Right atrium auricular region (tissue), 2 donors: ENCODE measurements at places on chromosomes 5 and 9.

DNA sequence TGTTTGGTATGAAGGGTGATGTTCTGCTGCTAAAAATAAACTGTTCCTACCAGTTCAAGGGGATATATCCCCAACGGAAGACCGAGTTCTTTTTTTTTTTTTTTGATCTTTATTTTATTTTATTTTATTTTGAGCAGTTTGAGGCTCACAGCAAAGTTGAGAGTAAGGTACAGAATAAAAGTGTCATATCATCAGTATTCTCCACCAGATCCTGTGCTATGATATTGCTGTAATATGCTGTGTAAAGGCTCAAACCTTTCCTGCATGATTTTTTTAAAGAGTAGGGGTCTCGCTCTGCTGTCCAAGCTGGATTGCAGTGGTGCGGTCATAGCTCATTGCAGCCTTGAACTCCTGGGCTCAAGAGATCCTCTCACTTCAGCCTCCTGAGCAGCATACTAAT is 34.8 kb upstream of the DHFR start:
- no peak for DNase-seq

- no peak for DNase-seq
Observed at GRCh38 chr5:154727361-154727760, 27.8 kb upstream of the LARP1 start.

DNA sequence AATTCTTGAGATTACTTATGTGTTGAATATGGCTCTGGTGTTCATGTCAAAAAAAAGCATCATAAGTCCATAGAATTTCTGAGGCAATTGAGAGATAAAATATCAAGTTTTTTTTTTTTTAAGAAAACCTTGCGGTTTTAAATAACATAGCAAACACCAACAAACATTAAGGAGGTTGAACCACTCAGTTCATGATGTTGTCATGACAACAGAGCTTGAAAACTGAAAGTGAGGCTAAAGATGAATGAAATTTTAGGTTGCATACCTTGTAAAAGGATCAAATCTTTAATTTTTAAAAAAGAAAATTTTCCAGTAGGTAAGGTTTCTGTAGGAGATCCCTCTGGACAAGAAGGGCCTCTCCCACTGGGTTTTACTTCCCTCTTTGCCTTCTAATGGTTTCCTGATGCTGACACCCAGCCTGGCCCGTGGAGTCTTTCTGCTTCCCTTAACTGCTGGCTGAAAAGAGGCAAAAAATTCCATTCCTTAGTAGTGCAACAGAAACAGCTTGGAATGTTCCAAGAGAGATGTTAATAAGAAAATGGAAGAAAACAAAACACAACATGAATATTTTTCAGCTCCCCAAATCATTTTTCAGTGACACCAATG is 60.0 kb upstream of the FER start:
- DNase-seq, result no peak

DNA sequence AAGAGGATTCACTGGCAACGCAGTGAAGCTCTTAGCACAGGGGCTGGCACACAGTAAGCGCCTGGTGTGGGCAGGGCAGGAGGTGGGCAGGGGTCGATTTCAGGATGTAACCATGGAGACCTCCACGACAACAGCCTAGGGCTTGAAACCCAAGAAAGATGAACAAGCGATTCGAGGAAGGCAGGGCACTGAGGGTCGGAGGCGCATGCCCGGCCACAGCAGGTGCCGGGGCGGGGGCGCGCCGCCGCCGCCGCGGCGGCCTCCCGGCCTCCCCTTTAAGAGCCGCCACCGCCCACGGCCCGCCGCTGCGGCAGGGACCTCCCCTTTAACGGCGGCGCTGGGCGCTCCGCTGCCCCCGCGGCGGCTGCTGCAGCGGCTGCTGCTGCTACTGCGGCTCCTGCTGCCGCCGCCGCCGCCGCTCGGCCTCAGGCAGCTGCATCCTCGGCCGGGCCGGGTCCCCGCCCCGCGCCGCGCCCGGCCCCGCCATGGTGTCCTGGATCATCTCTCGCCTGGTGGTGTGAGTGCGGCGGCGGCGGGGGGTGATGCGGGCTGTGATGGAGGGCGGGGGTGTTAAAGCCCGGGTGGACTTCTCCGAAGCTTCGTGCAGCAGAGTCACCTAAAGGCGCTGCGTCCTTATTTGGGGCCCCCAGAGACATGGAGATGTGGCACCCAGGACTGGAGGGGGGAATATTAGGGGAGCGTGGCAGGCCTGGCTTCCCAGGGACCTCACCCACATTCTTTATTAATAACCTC is at the start of gene REEP2:
Gene REEP2 (plus strand): TSS at position 334 of the 753 bp plus-strand sequence. CDS start 152 bp downstream, at position 486.
- DNase-seq, result no peak

- DNase-seq, result no peak
Observed at GRCh38 chr5:158701406-158702177, 398.1 kb downstream of the EBF1 start.

- DNase-seq, result no peak
Observed at GRCh38 chr9:18256568-18256967, 217.4 kb upstream of the ADAMTSL1 start.

- DNase-seq, result no peak
Observed at GRCh38 chr9:99594056-99594780, 227.5 kb upstream of the NR4A3 start.

DNA sequence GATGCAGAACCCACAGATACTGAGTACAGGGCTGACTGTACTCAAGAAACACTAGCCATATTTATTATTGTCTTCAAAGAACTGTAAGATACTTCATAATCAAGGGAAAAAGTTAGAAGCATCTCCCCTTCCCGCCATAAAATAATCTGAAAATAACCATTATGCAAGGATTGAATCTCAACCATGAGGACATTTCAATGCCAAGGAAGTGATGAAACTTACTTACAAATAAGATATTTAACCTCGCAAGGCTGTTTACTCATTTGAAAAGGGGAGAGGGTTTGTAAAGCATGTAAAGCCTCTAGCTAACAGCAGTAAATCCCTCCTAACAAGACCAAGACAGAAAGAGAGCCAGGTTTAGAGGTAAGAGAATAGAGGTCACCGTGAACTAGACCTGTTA is 6.3 kb downstream of the MYO10 start:
- no peak for DNase-seq

DNA sequence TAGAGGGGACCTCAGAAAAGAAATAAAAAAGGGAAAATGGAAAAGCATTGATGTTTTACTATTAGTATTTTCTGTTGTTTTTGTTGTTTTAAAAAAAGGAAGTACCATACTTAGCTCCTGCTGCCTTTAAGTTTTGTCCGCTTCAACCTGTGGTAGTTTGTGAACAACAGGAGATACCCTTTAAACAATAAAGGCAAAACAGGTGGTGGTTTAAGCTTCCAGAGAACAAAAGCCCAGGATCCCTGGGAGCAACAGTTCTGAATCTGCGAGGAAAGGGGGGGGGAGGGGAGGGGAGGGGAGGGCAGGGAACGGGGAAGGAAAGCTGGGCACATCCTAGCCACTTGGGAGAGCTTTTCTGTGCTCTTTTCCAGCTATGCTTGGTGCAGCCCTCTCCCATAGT is 2.1 kb upstream of the PSIP1 start:
- no peak for DNase-seq

GRCh38 chr9:109013679-109014607 is 644 bp upstream of the CTNNAL1 start:
- no peak for DNase-seq

DNA sequence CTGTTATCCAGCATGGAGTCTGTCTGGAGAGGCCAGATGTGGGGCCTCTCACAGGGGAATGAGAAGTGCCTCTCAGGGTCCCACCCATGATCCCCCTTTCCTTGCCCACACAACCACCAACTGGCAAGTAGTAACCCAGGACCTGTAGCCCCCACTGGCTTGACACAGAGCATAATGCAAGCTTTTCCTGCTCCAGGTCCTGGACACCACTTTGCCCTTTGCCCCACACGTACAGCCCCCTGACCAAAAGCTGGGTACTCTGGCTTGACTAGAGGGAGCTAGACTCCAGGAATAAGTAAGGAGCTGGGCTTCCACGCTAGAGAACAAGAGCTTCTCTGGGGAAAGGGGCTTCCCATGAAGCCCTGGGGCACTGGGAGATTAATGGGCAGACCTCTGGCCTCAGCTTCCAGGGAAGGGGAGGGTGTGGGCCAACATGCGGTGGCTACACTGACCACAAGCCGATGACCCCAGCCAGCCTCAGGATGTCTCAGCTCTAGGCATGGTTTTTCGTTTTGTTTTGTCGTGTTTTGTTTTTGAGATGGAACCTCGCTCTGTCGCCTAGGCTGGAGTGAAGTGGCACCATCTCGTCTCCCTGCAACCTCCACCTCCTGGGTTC is 109.5 kb downstream of the C9orf50 start:
- no peak for DNase-seq

GRCh38 chr5:175118700-175119309 is 325.2 kb downstream of the DRD1 start:
- no peak for DNase-seq

DNA sequence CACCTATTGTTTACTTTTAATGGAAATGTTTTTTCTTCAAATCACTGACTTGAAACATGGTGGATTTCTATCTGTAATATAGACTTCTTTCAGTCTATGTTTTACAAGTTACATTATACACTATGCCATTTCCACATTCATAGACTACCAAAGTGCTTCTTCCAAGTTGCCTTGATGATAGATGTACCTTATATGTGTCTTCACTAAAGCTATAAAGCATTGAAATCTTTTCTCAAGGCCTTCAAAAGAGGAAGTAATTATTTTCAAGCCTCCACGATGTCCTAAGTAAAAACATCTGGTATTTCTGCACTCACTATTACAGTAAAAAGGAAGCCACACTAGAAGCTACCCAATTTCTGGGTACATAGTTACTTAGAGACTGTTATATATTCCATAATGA is 113.3 kb downstream of the FGF10 start:
- DNase-seq, result no peak

DNA sequence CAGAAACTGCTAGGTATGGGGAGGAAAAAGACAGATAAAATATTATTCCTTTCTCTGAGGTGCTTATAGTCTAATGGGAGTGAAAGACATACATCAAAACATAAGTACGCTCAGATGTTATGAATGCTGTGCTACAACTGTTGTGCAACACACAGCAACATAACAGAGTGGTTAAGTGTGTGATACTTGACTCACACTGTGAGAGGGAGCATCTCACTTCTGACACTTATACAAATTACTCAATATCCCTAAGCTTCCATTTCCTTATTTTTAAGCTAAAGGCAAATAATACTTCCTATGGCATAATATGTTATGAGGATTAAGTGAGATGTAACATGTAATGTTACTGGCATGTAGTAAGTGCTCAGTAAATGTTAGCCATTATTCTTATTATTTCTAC is 110.6 kb upstream of the FER start:
- DNase-seq, result no peak

- no peak for DNase-seq
Observed at GRCh38 chr5:10860645-10861422, 99.8 kb upstream of the DAP start.

DNA sequence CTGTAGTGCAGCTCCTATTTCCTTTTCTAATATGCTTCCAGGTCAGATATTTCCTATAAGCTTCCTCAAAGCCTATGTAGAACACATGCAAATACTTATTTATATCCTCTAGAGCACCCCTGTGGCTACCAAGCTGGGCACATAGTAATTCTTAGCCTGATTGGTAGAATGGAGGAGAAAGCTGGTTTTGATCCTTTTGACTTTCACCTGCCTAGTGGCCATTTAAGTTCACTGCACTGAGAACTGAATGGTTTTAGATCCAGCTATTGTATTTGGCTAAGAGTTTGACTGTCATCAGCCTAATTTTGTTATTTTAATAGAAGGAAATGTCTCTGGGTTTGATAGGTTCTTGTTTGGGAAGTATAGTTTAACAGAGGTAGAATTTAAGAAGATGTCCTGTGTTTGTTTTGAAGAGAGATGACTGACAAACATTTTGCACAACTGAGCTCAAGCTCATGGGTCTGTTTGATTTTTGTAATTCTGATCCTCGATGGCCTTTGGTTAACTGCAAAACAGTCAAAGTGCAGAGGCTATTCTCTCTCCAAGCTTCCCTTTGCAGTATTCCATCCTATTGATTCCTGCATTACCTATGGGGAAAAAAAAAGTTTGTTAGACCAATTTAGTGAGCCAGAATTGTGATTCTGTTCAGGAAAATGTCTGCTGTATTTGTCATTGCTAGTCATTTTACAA is 85.4 kb downstream of the KCNN2 start:
- DNase-seq, result no peak

- DNase-seq, result no peak
Observed at GRCh38 chr5:92179651-92180050, 796.5 kb upstream of the ARRDC3 start.

GRCh38 chr5:141942185-141942857 is 15.7 kb downstream of the PCDH12 start:
- no peak for DNase-seq

GRCh38 chr5:150121448-150122157 is 34.0 kb downstream of the PDGFRB start:
- DNase-seq, result no peak

- DNase-seq, result no peak
Observed at GRCh38 chr5:154248691-154249090, 58.2 kb downstream of the GALNT10 start.

DNA sequence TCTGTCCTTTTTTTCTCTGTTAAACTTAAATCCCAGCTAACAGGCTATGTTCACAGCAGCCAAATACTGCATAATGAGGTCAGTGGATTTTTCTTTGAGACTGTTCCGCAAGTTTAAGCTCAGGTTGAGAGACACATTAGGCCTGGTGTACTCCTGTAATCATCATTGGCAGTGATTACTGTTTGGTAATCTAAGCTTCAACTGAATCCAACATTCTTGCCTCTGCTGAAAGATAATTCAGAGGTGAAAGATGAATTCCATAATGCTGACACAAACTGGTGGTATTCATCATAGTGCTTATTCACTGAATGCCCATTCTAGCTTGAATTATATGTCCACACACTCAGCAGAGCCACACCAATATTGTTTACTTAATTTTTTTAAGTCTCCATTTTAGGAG is 108.5 kb downstream of the NFIB start:
- DNase-seq, result no peak

DNA sequence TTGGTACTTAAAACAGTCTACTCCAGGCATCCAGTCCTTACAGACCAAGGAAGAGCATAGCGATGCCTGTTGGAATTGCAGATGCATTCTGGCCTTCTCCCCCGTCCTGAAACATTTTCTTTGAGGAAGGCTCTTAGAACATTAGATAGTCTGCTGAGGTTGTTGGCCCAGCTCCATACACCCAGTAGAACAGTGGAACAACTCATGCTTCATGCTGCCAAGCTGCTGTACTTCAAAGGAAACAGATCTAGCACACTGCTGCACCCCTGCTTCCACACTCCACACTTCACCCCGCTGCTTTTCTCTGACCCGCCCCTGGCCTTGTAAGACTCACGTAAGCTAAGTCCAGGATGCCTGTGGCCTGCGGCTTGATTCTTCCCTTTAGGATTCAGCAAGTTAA is 33.4 kb upstream of the NCS1 start:
- DNase-seq, result peak; percentile 80

GRCh38 chr5:137566780-137567179 is 67.7 kb upstream of the SPOCK1 start:
- DNase-seq, result no peak

DNA sequence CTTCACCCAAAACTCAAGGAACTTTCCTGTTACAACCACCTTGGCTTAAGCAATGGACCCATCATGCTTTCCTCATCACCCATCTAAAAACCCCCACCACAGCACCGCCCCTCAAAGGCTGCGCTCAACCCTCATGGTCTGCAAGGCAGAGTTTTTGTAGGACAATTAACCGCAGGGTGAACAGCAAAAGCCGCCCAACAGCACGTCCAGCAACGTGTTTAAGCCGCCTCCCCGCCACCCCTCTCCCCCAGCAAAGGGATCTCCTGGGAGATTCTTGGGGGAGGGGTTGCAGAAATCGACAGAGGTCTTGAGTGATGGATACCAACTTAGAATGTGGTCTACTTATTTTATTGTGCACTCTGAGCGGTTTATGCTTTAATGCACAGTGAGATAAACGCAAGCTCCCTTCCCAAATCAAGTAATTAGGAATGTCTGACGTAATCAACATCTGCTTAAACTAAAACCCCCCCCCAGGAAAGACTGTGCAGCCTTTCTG is 1.9 kb downstream of the ROR2 start:
- DNase-seq, result peak; percentile 50
